GM04503 (cell line): ENCODE measurements at places on chromosomes 7 and 10.

- no peak for DNase-seq
Observed at GRCh38 chr7:96300986-96301385, 20.9 kb downstream of the SLC25A13 start.

- no peak for DNase-seq
Observed at GRCh38 chr7:83451501-83452045, 197.4 kb downstream of the SEMA3E start.

- no peak for DNase-seq
Observed at GRCh38 chr10:76543655-76544054, 1094.0 kb downstream of the KCNMA1 start.

DNA sequence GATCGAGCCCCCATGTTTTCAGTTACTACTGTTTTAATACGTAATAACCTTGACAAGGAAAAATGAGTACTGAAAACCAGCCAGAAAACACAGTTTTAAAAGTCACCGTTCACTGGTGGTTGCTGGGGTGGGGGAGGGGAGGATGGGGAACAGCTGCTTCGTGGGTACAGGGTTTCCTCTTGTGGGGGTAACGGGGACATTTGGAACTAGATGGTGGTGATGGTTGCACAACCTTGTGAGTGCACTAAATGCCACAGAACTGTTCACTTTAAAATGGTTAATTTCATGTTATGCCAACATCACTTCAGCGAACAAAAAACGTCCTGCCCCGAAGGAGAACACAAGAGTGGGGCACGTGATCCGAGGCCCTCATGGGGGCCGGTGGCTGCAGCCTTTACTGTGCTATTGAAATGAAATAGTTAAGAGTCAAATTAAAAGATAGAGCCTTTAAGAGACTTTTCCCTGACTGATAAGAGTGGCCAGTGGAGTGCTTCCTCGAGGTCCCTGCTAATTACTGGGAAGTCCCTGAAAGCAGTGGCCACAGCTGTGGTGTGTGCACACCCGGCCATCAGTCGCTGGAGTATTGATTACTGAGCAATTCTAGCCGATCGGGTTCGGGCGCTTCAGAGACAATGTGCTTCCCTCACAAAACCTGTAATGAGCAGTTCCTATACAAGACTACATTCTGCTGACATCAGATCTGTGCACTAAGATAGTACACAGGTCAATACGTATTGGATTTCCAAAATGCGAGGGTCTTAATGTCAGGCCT, 80.3 kb downstream of the EBF3 start:
- DNase-seq = no peak

DNA sequence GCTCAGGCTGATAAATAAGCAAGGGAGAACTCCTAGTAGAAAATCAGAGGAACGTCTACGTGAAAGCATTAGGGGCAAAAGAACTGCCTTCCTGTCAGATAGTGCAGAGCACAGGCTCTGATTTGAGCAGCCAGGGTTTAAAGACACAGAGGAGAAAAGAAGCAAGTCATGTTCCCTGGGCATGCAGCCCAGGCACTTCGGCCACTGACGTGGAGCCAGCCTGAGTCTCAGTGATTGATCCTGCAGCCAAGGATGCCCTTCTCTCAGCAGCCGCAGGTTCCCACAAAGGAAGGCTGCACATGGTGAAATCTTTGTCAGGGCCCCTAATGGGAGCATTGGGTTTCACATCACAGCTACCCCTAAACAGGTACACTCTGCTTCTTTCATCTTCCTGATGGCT, 161.7 kb upstream of the HPS1 start:
- DNase-seq = no peak

DNA sequence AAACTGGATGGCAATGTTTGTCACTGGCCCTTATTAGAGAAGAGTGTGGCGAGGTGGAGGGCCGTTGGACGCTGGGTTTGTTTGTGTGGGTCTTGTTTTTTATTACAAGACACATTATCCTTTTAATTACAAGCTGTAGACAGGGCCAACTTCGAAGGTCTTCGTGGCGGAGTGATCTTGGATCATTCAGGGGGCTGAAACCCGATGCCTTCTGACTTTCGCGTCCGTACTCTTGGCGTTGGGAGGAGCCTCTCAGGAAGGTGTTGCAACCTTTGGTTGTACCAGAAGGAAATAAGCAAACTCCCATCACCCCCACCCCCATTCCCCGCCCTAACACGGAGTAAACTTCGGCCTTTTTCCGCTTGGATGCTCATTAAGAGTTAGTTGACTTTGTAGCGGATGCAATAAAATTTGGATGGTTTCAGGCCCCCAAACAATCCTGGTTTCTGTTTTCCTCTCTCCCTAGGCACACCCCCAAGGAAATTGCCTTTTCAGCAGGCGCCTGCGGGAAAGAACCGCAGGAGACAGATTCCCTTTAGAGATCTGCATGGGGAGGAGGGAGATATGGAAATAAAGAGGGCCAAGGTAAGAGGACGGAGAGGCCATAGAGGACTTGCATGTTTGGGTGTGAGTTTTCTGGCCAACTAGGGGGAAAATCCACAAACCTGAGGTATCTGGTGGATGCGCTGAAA, 294.5 kb upstream of the NFE2L3 start:
- no peak for DNase-seq

GRCh38 chr7:7103343-7104313, 78.7 kb upstream of the C1GALT1 start:
- peak; percentile 21 for DNase-seq

DNA sequence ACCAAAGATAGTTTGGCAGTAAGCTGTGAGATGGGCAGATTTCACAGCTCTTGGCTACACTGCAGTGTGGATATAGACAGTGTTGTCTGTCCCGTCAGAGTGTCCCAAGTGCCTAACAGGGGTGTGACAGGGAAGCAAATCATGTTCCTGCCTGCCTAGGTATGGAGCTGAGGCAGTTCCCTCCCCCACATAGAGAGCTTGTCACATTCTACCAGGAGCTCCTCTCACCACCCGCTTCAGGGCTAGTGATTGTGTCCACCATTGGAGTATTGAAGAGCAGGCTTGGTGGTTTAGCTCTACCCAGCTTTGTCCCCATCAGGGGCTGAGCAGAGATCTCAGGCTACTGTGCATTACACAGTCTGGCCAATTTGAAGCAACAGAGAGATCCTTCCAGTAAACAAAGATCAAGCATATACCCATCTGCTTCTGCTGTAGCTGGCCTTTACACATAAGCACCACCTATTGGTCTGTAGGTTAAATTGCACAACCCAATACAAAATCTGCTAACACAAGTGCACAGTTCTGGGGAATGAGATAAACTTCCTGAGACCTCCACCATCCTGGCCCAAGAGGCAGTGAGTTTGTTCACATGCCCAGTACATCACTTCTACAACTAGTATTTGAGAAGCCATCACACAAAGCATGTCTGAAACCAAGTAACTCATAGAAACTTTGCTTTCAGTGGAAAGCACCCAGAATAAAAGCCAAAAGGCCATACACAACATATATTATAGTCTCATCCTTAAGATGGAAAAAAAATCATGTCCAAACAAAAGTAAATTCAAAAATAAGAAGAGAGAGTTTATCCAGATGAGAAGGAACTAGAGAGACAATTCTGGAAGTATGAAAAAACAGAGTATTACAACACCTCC, 67.3 kb downstream of the GLCCI1 start:
- no peak for DNase-seq

DNA sequence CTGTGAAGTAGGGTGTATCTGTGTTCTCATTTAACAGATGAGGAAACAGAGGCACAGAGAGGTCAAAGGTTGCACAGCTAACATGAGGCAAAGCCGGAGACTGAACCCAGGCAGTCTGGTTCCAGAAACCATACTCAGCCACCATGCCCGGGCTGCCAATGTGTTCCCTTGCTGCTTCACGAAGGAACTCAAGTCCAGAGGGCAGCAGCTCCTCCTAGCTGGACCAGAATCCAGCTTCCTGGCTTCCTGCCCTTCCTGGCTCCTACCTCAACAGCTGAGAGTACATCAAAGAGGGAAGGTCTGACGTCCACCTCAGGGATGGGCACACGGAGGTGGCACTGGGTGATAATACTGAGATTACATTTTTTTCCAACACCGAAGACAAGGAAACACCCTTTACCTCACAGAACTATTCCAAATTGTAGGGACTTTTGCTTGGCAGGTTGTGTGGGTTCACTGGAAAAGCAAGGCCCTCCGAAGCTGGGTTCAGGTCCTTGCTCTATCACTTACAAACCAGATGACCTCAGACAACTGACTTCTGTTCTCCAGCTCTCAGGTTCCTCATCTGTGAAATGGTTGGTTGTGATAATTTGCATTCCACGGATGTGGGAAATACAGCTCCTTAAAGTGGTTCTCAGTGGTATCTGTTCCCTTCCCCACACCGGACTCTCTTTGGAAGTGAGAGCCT, 154.1 kb upstream of the ZMIZ1 start:
- no peak for DNase-seq

GRCh38 chr10:99938563-99938962, 71.2 kb downstream of the DNMBP start:
- no peak for DNase-seq

DNA sequence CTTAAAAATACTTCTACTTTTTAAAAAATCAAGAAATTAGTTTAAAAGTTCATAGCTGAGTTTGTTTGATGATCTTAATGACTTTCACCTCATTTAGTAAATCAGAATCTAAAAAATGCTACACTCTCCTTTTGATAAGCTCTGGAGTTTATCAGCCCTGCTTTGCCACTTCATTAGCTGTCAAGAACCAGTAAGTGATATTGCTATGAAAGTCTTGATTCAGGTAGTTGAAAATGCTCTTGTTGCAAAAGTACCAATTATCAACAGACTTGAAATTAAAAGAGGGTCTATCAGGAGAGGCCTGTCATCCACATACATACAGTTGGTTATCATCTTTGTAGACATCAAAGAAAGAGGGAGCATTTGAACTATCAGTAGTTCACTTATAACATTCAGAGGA, 41.6 kb downstream of the SEMA3A start:
- DNase-seq = no peak

- no peak for DNase-seq
Observed at GRCh38 chr10:69466158-69466490, 14.9 kb downstream of the TSPAN15 start.

- DNase-seq = no peak
Observed at GRCh38 chr7:157674715-157675426, 338.1 kb downstream of the DNAJB6 start.

DNA sequence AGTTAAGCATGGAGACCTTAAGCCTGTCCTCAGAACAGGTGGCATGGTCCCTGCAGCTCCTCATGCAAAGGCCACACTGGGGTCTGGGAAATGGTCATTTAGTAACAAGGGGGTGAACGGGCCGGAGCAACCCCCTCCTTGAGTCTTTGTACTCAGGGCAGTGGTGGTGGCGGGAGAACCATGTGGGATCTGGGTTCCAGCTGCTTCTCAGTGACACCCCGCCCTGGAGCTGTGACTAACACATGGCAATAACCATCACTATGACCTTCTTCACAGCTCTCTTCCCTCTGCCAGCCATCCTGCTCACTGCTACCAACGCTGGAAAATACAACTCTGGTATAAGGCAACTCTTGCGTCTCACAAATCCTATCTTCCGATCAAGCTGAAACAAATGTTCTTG, 203.4 kb upstream of the FRMD4A start:
- DNase-seq = no peak

DNA sequence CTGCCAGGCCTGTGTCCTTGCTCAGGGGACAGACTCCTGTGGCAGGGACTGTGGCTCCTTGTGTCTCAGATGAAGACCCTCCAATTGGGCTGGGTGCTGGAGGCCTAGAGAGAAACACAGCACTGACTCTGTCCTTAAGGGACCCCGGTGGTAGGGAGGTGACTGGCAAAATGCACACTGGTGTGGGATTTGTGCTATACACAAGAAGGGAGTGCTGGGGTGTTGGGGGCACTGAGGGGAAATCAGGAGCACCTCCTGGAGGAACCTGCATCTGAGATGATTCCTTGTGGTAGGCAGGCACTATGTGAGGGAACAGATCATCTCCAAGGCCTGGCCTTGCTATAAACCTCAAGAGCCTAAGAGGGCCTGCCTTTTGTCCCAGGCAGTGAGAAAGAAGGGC, 149.2 kb downstream of the RPS24 start:
- no peak for DNase-seq

DNA sequence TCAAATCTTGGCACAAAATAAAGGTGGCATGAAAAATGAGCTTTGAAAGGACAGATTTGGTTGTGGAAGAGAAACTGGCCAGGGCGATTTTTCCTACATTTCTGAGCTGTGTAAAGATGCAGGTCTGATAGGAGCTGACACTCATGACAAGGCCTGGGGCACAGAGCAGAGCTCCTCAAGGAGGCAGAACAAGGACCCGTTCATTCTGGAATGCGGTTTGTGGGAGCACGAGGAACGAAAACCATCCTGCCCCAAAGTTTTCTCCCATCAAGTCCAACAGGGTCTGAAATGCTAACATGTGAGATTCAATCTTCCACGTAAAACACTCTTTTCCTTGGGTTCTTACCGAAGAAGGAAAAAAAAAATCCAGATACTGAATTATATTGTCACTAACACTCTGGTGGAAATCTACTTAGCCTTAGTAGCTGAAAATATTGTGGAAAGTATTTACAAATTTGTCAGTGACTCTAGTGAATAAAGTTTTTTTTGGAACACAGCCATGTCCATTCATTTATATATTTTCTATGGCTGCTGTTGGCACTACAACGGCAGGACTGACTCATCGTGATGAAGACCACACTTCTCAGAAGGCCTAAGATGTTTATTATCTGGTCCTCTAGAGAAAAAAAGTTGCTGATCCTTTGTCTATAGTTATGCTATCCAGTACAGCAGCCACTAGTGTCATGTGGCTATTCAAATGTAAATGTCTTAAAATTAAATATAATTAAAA, 215.7 kb downstream of the BAMBI start:
- DNase-seq = no peak

- no peak for DNase-seq
Observed at GRCh38 chr10:32038777-32039176, 17.4 kb downstream of the KIF5B start.

DNA sequence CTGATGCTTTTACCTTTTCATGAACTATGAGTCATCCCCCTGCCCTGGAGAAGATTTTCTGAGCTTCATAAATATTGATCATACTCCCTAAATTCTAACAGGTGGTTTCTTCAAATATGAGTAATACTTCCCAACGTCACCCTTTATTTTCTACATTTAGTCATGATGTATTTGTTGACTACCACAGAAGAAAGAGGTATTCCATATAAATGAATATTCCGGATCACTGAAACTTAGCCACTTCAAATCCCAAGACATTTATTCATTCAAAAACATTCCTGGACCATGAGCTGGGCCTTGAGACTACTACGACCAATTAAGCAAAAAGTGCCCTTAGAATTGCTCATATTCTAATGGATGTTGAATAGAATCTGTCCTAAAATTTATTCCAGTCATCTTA, 395.8 kb upstream of the NPVF start:
- DNase-seq = no peak

GRCh38 chr10:3783682-3784432, 1.2 kb downstream of the KLF6 start:
- no peak for DNase-seq

- no peak for DNase-seq
Observed at GRCh38 chr7:129845972-129846327, 106.8 kb downstream of the UBE2H start.

DNA sequence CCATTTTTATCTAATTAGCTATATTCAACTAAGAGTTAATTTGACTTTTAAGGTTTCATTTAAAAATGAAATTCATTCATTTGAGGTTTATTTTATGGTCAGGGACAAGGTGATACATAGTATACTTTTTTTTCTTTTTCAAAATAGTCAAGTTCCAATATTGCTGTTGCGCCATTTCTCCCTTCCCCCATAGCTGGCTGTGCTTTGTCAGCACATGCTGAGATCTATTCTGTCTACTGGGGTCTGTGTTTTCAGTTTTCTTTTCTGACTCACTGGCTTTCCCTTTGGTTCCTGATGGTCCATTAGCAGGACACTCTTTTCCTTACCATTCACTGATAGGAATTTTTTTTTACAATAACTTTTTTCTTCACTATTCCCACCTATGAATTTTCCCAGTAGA, 336.4 kb upstream of the TMEM229A start:
- DNase-seq = no peak
